ENCODE measurements at places on chromosomes 3 and 15. TPM values are rescaled to one million over a fixed set of nuclear protein-coding genes. Genes with fewer than 3 reads are reported as not detected.

Gene SRGAP3
- 2.7 TPM for total RNA-seq

Gene TPRG1
- total RNA-seq, result 13.6 TPM

- no peak for DNase-seq
Measured at GRCh38 chr3:80855482-80855881, 906.0 kb downstream of the GBE1 start.

Gene LMAN1L
- total RNA-seq, result not detected

DNA sequence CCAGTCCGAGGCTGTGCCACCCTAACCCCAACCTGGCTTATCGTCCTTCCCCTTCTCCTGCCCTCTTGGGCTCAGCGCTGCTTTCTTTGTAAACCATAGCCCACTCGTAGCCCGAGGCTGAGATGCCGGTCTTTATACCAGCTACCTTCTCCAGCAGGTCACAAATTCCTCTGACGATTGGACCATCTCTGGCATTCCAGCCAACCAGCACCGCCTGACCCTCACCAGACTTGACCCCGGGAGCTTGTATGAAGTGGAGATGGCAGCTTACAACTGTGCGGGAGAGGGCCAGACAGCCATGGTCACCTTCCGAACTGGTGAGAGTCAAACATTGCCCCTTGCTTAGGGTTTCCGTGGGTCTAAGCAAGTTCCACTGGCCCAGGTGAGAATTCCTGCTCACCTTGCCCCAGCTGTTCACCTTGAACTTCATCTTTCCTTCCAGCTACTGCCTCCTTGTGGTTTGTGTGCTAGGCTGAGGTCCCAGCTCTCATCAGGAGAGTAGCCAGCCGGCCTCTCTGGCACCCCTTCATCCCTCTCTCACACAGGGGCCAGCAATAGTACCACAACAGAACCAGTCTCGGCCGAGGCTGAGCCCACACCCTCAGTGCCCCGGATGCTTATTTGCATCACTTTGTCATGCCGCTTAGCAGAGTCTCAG, 66.7 kb downstream of the BOC start:
- DNase-seq, result no peak

DNA sequence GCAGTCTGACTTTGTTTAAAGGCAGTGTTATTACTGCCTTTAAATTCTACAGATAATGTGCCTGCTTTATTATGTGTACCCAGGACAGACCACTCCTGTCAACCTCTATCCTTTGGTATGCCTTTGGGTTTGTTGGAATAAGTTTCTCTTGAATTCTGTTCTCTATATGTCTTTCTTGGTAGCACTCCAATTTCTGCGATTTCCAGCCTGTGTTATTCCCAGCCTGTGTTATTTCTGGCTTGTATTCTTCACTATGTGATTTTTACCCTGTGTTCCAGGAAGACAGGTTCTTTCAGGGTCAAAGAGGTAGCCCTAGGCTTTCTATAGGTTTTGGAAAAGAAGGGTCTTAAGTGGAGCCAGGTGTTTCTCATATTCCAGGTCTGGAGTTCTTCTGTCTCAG, 407.4 kb upstream of the AZI2 start:
- no peak for DNase-seq

Gene PRR20G
- not detected for total RNA-seq

DNA sequence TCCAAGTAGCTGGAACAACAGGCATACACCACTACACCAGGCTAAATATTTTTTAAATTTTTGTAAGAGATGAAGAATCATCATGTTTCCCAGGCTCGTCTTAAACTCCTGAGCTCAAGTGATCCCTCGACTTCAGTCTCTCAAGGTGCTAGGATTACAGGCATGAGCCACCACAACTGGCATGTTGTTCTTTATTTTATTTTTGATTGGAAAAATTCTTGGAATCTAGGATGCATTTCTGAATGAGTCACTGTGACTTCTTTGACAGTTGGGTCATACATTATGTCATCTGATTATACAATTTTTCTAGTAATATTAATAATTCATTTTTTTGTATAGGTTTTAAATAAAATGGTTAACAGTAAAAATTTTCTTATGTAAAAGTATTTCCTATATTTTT, 870.2 kb downstream of the SI start:
- DNase-seq, result no peak

DNA sequence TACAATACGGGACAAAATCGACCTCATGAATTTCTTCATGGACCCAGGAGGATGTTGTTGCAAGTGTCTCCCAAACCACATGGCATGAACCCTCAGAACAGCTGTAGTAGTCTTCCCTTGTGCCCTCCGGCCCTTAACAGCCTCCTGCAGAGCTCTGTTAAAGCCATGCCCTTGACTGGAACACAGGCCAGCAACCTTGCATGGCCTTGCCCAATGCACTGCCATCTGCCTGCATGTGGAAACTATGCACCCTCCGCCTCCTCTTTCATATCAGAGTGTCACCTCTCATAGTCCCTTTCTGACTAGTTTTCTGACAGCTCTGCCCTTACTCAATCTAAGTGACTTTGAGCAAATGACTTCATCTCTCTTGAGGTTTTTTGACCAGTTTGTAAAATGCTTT, 39.4 kb upstream of the TRIM71 start:
- no peak for DNase-seq

GRCh38 chr3:130528120-130528519, 11.1 kb downstream of the COL6A6 start:
- DNase-seq, result no peak

DNA sequence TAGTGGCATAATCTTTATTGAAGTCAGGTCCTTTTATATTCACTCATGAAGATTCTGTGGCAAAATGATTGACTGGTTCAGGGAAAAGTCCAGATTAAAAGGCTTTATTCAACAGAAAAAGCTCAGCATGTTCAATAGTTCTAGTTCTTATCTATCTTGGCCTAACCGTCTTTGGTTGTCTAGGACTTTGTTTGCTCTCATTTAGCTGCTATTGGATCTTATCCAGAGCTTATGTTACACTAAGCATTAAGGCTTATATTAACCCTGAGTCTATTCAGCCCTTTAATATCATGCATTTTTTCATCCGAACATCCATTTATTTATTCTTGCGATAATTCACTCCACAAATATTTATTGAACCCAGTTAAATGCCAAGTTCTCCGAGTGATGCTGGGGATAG, 601.0 kb upstream of the SGO1 start:
- DNase-seq, result no peak

Gene MST1R
- total RNA-seq, result 1.8 TPM

Gene CALML4
- total RNA-seq, result 7.2 TPM

DNA sequence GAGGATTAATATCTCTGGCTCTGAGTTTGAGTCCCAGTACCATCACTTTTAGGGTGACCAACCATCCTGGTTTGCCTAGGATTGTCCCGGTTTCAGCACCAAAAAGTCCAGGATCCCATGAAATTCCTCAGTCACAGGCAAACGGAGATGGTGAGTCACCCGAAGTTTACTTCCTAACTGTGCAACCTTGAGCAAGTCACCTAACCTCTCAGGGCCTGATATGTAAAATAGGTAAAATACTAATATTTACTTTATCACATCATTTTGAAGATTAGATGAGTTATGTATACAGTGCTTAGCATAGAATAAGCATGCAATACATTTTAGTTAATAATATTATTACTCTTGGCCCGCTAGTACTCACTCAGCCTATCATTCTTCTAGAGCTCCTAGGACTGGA, 91.1 kb upstream of the KCNMB2 start:
- DNase-seq, result no peak

- DNase-seq, result no peak
Measured at GRCh38 chr3:64467255-64467944, 220.4 kb downstream of the ADAMTS9 start.

Gene CRYGS
- 3.1 TPM for total RNA-seq

DNA sequence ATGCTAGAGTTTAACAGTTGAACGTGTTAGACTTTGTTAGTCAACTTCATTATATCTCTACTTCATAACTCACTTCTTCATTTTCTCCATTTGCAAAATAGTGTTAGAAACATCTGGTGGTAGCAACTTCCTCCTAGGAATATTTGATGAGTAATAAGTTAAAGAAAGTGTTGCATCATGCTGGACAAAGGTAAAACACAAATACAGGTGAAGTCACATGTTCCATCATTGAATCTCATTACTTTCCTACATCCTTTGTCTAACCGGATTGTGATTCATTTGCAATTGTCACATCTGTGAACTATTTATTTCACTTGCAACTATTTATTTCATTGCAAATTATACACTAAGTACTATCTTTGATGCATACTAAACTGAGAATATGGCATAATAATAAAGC, 186.5 kb downstream of the TUSC7 start:
- no peak for DNase-seq

GRCh38 chr15:80010131-80010673, 39.2 kb upstream of the BCL2A1 start:
- no peak for DNase-seq

- DNase-seq, result no peak
Measured at GRCh38 chr15:88580532-88580931, 34.1 kb upstream of the DET1 start.

Gene ALG1L2
- 1.00 TPM for total RNA-seq

Gene KLHL40
- not detected for total RNA-seq

- no peak for DNase-seq
Measured at GRCh38 chr3:159458010-159458409, 530.6 kb upstream of the IL12A start.

DNA sequence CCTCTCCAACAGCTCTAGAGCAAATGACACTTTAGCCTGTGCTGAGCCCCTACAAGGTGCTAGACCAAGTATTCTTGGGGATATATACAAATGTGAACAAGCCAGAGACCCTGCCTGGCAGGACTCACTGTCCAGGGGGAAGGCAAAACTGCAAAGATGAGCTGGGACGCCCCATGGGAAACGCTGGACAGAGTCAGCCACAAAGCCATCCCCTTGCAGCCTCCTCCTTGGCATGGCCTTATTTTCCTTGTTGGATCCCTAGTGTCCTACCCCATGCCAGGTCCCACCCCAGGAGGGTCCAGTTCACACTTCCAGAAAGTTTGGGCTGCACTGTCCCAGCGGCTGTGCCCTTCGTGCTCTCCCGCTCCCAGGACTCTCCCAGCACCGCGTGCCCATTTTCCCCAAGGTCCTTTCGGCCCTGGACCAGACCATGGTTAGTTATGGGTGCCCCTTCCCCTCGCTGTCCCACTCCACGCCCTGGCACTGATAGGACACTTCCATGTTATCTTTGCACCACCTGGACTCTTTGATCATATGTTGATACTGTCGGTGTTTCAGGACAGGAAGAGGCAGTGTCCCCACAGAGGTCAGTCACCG, 5.8 kb upstream of the NRROS start:
- DNase-seq, result no peak

Gene ZNF501
- 3.1 TPM for total RNA-seq

GRCh38 chr3:171028025-171028778, 1.7 kb upstream of the SLC2A2 start:
- no peak for DNase-seq

GRCh38 chr3:171122861-171123260, 96.3 kb upstream of the SLC2A2 start:
- DNase-seq, result no peak

DNA sequence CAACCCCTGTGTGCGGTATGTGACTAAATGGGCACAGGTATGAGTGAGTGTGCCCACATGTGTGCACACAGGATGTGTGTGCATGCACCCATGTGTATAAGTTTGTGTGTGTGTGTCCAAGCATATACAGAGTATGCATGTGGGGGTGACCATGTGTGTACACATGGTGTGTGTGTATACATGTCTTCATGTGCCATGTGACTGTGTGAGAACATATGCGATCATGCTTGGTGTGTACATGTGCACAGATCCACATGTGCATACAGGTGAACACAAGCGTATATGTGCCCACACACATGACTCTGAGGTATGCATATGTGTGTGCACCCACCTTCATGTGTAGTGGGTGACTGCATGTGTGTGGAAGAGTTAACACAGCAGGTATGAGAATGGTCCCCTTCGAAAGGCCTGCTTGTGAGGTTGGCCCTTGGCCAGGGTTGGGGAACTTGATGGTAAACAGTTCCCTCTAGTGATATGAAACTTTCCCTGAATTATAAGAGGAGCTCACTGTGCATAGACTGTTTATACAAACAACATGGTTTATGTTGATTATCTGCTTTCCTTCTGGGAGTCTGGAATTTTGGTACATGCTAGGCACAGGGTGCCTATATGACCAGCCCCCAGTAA, 10.3 kb downstream of the PFKFB4 start:
- no peak for DNase-seq

GRCh38 chr3:101573449-101574387, at the start of gene PCNP:
TSS of gene PCNP (plus strand) at chr3:101574180. CDS start at chr3:101574216, 36 bp downstream.
- DNase-seq, result peak; percentile 99

DNA sequence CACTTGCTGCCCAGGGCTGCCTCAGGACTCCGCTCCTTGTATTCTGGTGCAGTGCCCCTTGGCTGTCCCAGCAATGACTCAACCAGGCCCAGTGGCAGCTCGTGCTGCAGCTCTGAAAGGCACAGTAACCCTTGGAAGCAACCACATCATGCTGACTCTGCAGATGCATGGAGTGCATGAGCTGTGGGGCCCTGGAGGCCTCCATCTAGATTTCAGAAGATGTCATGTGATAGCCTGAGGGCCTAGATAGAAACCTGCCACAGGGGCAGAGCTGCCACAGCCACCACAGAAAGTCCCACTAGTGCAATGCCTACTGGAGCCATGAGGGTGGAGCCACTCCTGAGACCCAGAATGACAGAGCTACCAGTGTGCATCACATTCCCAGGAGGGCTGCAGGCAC, 117.1 kb upstream of the SMAD3 start:
- peak; percentile 74 for DNase-seq

Gene LYZL4
- total RNA-seq, result not detected

- no peak for DNase-seq
Measured at GRCh38 chr15:52772766-52773165, 17.4 kb downstream of the ONECUT1 start.

GRCh38 chr3:129593595-129594339, 12.7 kb downstream of the PLXND1 start:
- no peak for DNase-seq

Gene CEP70
- total RNA-seq, result 14.2 TPM

DNA sequence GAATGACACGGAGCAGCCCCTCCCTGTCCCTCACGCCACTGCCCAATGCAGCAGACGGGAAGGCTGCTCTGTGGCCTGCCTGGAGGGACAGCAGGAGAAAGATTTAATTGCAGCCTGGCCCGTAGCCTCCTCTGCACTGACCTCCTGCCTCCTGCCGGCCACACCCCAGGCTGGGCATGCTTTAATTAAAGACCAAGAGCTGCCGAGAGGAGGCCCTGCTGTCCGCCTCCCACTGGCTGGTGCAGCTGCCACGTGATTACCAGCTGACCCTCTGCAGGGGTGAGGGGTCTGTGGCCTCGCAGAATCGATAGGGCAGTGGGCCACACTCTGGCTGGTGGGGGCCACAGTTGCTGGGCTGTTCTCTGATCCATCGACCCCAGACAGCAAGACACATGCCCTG, 100.2 kb upstream of the PRR23E start:
- DNase-seq, result no peak

DNA sequence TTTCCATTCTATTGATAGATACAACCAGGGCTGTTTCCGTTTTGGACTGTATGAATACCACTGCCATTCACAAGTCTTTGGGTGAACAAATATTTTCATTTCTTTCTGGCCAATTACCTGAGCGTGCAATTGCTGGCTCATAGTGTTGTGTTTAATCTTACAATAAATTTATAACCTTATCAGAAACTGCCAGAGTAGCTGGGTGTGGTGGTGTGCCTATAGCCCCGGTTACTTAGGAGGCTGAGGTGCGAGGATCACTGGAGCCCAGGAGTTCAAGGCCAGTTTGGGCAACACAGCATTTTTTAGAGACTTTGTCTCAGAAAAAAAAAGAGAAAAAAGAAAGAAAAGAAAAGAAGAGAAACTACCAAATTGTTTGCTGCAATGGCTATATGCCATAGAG, 5.4 kb upstream of the SLC6A6 start:
- DNase-seq, result no peak

Gene MEGF11
- total RNA-seq, result not detected
